ENCODE measurements at places on chromosomes 3 and 15. TPM values are rescaled to one million over a fixed set of nuclear protein-coding genes. Genes with fewer than 3 reads are reported as not detected.

- DNase-seq = no peak
Observed at GRCh38 chr3:131804565-131805133, 230.2 kb downstream of the CPNE4 start.

DNA sequence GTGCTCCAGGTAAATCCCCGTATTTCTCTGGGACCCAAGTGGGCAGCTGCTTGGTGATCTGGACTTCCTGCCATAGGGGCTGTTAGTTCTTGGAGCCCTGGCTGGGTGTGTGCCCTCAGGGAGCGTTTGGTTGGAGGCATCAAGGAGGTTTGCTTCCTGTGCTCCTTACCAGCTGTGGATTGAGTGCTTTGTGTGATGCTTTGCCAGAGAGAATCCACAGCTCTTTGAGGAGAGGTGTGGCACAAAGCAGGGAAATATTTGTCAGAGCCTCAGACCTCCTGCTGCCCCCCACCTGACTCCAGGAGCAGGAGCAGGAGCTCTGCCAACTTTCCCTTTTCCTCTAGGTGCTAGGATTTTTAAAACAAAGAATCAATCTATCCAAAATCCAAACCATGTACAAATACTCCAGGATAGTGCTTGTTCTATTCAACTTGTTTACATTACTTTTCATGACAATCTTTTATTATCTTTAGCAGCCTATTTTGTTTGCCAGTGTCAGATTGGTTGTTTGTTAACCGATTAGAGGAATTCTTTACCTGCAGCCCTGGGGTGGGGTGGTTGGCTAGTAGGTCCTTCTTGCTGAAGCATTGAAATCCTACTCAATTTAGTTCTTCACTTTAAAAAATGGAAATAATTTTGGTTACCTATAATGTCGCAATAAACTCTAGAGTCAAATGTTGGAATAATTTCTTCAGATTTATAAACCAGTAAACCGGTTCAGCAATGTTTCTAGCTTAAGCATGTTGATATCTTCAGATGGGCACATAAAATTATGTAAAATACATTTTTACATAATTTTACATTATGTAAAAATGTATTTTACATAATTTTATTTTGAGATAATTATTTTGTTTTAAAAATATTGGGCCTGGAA is 2.5 kb downstream of the CTDSPL start:
- DNase-seq = no peak

GRCh38 chr3:113285741-113286140 is 74.4 kb downstream of the BOC start:
- DNase-seq = no peak

Gene ARL8B
- polyA plus RNA-seq = 77.5 TPM
